ENCODE measurements at places on chromosomes 5 and 9.

- DNase-seq = no peak
Observed at GRCh38 chr9:38012767-38013450, 56.1 kb downstream of the SHB start.

DNA sequence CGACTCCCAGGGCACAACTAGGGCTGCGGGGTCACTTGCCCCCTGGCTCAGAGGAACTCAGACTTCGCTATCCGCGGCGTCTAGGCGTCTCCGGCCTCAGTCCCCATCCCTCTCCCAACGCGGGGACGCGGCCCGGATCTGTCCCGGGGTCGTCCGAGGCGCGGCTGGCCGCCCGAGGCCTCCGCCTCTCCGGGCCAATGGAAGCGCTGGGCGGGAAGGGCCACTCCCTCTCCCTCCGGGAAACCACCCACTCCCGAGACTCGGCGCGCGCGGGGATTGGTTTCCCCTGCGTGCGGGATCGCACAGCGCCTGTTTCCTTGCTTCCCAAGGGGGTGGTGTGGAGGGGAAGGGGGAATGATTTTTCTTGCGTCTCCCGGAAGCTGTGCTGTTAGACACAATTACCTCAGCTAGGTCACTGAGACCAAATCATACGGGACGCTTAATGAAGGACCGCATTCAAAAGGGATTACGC is 38.3 kb downstream of the NR2F1 start:
- DNase-seq = no peak

DNA sequence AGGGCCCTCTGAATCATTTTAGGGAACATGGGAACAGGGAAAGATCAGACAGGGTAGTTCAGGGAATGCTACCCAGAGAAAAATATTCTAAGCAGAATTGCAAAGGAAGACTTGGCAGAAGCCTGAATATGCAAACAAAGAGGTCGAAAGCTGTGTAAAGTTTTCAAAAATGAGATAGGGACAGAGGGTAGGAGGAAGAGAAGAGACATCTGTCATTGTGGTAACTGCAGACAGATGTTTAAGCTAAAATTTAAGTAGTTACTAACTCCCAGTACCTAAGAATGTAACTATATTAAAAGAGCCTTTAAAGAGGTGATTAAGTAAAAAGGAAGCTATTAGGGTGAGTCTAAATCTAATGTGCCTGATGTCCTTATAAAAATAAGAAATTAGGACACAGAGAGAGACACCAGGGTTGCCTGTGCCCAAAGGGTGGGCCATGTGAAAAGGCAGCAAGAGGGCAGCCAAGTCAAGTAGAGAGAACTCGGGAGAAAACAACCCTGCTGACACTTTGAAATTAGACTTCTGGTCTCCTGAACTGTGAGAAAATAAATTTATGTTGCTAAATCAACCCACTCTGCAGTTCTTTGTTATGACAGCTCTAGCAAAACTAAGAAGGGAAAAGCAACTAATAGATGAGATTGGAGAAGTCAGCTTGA is 1647.4 kb upstream of the C9orf72 start:
- DNase-seq = no peak

- DNase-seq = no peak
Observed at GRCh38 chr5:74332682-74333081, 307.8 kb downstream of the ENC1 start.

- no peak for DNase-seq
Observed at GRCh38 chr5:103866169-103866568, 303.6 kb upstream of the NUDT12 start.

GRCh38 chr5:14851597-14851996 is 20.0 kb downstream of the ANKH start:
- no peak for DNase-seq

- no peak for DNase-seq
Observed at GRCh38 chr9:95055851-95056551, 261.5 kb downstream of the FANCC start.

Measured in stimulated activated CD8-positive, alpha-beta memory T cell treated with anti-CD3 and anti-CD28 coated beads, Interleukin-2, amount 100 ng/mL, for 1 hour (primary cell).